Fibroblast of upper back skin (primary cell): ENCODE measurements at places on chromosomes 12 and 14.
A peak's percentile ranks its signal among the peaks of the same experiment; 100 is the strongest.

DNA sequence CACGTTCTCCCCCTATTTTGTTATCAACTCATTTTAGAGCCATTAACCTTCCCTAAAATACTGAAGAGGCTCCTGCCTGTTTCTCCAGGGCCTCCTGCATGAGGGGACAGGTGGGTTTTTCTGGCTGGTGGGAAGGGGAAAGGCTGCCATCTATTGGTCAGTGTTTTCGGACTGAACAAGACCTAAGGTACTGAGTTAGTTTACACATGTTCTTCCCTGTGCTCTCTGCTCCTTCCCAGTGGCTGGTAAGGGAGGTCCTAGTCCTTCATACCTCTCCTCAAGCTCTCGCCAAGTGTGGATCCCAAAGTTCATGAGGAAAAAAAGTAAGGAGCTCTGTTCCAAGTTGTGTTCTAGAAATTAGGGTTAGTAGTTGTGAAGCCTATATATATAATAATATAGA is 357.5 kb downstream of the FSCB start:
- peak; percentile 11 for DNase-seq

DNA sequence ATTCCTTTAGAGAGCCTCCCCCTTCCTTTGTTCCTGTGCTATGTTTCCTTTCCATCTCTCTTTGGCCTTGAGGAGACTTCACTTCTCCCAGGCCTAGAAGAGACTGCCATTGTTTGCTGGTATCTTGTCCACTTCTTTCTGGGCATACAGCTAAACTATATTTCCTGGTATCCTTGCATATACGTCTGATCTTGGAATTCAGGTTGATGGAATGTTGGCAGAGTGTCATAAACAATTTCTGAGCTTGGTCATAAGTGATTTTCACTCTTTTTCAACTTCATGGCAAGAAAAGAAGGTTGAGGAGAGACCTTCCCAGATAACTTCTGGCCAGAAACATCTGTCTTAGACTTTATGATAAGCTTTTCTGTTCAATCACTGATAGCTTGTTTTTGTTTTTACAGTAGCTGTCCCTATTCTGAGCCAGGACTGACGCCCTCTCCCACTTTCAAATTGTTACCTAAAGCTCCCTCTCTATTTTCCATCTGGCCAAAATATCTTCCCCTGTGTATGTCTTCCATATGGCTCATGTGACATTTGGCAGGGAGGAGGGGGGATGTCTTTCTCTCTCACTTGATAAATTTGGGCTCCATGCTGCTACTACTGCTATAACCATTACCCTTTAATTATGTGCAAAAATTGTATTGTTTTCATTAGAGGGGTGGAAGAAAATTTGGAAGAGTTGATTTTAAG is 457.0 kb downstream of the ADAMTS20 start:
- peak; percentile 68 for DNase-seq

GRCh38 chr12:121939186-121939585 is 20.8 kb downstream of the CFAP251 start:
- no peak for DNase-seq

GRCh38 chr14:81392976-81393643 is 7.0 kb downstream of the STON2 start:
- no peak for DNase-seq

DNA sequence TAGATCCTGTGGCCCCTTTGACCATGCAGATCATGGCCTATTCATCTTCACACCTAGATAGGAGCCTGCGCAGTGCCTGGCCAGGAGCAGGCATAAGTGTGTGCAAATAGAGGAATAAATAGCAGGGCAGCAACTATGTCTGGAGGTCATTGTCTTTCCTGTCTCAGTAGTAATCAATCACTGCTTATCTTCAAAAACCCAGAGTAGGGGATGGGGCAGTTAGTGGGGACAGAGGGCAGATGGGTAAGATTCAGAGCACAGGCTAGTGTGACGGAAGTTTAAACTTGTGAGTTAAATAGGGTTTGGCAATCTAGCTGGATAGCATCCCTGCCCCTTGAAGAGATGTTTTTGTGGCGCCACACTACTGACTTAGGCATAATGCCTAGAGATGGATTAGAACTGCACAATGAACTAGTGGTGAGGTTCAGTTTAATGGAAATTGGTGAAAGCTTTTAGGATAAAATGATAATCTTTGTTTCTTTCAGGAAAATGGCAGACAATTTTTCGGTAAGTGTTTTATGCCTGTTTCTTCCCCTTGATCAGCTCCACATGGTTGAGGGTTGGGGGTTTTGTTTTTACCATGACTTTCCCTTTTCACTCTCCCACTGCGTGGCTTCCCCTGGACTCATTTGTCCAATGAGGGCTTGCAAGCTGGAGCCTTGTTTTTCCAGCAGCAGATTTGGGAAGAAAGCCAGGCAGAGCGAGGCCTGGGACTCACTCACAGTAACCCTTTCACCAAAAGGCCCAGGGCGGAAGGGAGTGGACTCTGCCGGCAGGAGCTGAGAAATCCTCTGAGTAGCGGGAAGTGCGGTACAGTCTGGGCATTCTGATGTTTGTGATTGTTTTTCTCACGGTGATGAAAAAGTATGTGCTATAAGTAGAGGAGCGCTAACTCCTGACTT is 8.1 kb downstream of the LGALS3 start:
- DNase-seq: peak; percentile 79

DNA sequence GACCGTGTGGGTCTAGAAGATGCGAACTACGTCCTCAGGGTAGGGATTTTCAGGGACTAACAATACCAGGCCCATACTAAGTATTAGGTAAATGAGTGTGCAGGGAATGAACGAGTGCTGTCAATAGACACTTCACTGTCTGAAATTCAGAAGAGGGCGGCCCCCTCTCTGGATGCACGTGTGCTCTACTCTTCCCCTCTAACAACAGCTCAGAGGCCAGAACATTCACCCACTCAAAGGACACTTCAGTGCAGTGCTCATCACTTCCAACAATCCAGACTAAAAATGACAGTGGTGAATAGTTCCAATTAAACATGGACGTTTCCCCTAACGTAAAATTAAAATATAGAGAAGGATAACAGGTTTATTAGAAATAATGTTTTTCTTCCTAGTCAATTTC is 199.9 kb downstream of the CALM1 start:
- DNase-seq: no peak

DNA sequence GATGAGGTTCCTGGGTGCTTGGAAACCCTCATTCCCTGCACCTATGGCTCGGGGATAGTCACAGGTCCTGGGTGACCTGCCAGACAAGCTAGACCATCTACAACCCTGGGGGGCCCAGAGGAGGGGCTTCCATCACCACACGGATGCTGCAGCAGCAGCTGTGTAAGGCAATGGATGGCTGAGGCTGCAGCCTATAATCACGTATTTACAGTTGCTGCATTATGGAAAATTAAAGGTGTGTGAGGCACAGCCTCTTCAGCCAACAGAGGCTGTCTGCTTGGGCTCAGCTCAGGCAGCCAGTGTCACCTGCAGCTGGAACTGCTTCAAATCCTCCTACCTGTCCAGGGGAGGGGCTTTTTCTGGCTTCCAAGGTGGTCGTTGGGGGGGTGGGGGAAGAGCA is 268.1 kb downstream of the CACNA1C start:
- DNase-seq: no peak

- no peak for DNase-seq
These were observed 47.9 kb upstream of the JDP2 start for GRCh38 chr14:75379930-75380270.

GRCh38 chr12:80977346-80977745 is 39.6 kb upstream of the LIN7A start:
- peak; percentile 20 for DNase-seq

GRCh38 chr14:91246051-91246852 is 1.7 kb upstream of the GPR68 start:
- no peak for DNase-seq

DNA sequence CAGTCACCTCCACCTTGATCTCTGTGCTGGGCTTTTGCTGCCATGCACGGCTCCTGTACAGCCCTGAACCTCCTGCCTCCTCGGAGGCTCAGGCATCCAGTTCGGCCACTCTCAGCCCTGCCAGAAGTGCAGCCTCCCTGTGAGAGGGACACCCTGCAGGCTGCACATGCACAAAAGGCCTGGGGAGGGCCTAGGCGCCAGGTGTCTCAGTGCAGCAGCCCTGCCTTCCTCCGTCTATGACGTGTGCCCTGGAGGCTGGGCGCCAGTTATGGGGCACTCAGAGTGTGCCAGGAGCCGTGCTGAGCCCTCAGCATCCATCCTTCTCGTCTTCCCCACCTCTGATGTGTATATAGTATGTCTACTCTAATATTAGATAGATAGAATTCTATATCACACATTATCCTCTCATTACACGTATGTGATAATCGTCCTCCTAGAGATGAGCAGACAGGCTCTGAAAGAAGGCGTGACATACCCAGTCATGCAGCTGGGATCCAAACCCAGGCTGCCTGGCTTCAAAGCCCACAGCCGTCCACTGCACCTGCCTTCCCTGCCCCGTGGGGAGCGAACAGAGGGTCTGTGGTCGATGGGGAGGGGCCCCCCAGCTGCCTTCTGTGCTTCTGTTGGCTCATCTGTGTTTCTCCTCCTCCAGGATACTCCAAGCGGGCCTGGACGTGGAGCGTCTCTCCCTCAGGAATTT is 101.1 kb downstream of the B4GALNT3 start:
- DNase-seq: no peak

DNA sequence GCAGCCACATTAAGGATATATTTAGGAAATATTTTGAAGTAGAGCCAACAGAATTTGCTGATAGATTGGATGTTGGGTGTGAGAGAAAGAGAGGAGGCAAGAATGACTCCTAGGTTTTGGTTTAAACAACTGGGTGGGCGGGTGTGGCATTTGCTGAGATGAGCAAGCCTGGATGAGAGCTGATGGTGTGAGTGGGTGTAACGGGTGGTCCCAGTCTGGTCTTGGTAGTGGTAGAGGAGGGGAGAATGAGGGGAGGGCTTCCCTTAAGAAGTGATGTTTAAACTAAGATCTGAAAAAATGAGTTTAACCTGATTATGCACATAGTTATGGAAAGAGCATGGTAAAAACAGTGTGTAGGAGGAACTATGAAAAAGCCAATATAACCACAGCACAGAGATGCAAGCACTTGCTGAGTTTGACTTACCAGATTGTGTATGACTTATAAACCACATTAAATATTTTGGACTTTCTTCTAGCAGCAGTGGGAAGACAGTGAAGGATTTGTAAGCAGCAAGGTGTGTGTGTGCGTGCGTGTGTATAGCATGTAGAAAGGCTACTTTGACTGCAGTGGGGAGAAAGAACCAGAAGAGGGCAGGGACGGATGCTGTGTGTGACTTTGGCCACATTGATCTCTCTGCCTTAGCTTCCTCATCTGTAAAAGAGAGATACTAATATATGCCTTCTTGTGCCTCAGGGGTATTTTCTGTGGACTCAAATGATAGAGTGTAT is 139.7 kb downstream of the PRIMA1 start:
- DNase-seq: no peak
